ENCODE measurements at places on chromosomes 6 and 20.

- no peak for DNase-seq
Measured at GRCh38 chr6:152068622-152069261, 261.3 kb downstream of the ESR1 start.

GRCh38 chr6:170125456-170126300, 165.2 kb downstream of the DLL1 start:
- DNase-seq, result no peak

DNA sequence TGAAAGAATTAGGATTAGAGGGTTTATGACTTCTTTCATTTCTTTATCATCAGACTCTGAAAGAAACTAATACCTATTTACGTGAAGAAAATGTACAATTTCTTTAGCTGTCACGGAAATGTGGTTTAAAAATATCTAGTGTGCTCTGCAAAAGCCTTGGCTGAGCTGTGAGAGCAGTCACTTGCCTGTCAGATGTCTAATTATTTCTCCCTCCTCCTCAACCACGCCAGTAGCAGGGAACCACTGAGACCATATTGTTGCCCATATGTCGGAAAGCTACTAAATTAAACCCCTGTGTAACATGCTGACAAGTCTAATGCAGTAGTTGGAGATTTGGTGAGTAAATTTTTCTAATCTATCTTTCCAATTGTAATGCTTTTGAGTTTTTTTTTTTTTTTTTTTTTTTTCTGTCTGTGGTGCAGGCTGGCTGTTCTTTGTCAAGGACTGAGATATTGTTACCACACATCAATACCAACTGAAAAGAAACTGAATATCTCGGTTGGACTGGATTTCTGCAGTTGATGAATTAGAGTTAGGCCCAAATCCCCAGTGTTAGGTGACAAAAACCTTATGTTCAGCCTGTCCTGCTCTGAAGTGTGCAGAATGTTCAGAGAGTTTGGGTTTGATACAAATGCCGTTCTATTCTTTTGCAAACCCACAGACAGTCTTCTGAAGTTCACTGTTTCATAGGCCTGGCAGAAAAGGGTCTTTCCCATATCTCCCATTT, 302.9 kb upstream of the SYNCRIP start:
- DNase-seq, result no peak

DNA sequence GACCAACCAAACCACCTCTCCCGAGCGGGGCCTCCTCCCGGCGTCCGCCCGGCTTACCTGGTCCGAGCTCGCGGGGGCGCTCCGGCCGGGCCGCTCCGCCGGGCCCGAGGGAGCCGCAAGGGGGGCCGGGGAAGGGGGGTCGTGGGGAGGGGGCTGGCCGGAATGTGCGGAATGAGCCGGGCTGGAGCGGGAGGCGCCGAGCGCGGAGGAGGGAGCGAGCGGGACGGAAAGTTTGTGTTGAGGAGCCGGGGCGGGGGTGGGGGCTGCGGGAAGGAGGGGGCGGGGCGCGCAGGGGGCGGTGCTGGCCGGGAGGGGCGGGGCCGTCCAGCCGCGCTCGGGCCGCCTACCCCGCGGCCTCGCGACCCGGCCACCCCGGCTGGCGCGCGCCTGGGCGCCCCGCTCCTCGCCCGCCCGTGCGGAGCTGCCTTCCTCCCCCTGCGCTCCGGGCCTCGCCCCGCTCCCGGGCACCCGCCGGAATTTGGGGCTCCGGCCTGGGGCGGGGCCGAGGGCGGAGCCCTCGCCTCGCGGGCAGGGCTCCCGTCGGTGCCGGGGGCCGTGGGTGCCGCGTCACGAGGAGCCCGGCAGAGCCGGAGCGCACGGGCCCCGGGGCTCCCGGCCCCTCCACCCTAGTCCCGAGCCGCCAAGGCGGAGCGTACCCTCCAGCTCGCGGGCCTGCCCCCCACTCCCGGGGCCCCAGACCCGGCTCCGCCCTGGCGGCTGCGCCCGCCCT, at the start of gene TEAD3:
Gene TEAD3 (minus strand): TSS at position 239 of the 730 bp plus-strand sequence.
- peak; percentile 50 for DNase-seq

GRCh38 chr6:112384511-112384910, 37.4 kb downstream of the RFPL4B start:
- no peak for DNase-seq

DNA sequence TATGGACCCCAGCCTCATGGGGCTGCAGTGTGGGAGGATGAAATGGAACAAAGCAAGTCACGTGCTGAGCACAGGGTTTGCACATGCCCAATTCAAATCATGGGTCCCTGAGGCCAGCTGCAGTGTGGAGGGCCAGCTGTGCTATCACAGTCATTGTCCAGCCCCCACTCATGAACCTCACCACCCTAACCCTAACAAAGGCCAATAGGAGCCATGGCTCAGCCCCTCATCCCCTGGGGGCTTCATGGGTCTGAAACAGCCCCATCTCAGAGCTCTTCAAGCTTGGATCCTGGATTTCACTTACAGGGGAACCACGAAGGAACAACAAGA, 125.6 kb upstream of the MAFB start:
- no peak for DNase-seq

GRCh38 chr6:47737406-47737805, 39.0 kb downstream of the ADGRF4 start:
- DNase-seq, result no peak

- DNase-seq, result no peak
Measured at GRCh38 chr6:100062621-100063020, 68.6 kb upstream of the MCHR2 start.
